ENCODE measurements at places on chromosomes 3 and 15.

GRCh38 chr3:36765104-36765503 is 751 bp upstream of the DCLK3 start:
- DNase-seq: no peak

- no peak for DNase-seq
Measured at GRCh38 chr15:90871139-90871715, 2.8 kb downstream of the FURIN start.

DNA sequence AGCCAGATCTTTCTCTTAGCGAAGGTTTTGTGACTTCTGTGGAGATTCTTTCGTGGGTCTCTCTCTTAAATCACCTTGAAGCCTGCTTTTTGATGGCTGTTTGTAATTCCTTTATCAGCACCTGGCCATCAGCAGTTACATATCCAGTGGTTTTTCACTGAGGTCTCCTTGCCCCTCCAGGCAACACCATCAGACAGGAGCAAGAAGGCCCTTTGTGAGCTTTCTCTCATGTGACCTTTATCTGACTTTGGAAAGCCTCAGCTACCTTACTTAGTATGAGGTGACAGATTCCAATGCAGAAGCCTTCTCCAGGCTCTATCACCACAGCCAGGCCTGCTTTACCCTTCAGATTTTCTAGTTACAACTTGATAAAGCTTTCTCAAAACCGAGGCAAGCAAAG is 30.0 kb upstream of the P3H2 start:
- no peak for DNase-seq

- DNase-seq: no peak
Measured at GRCh38 chr3:141250342-141250741, 18.7 kb downstream of the PXYLP1 start.

DNA sequence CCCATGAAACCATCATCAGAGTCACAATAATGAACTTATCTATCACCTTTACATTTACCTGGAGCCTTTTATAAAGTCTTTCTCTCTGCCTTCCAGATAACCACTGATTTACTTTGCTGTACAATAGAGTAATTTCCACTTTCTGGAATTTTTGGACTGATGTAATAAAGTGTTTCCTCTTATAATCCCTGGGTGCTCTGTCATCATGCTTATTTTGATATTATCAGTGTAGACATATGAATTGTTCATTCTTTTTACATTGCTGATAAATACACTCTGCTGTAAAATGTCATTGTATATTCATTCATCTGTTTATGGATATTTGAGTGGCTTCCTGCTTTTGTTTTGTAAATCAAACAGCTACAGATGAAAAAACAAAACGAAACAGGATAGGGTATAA is 27.0 kb upstream of the IREB2 start:
- no peak for DNase-seq
